ENCODE measurements at places on chromosomes 13 and 19. TPM values are rescaled to one million over a fixed set of nuclear protein-coding genes. Genes with fewer than 3 reads are reported as not detected.

- no peak for DNase-seq
These were observed 184.1 kb downstream of the RGCC start for GRCh38 chr13:41641429-41641828.

DNA sequence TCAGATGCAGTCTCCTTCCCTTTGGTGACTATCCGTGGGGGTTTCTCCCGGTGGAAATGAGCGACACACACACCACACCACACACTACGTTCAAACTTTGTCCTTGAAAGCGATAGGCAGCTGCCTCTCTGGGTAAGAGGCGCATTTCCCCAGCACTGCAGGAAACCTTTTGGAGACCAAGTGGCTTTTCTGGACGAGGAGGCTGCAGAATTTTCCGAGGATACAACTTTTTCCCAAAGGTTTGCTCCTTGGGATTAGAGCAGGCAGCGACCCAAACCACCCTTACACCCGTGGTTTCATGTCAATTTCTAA lies 38.2 kb upstream of the FLT1 start:
- no peak for DNase-seq

GRCh38 chr19:46616631-46617322 lies 8.1 kb downstream of the PTGIR start:
- DNase-seq = peak; percentile 50

DNA sequence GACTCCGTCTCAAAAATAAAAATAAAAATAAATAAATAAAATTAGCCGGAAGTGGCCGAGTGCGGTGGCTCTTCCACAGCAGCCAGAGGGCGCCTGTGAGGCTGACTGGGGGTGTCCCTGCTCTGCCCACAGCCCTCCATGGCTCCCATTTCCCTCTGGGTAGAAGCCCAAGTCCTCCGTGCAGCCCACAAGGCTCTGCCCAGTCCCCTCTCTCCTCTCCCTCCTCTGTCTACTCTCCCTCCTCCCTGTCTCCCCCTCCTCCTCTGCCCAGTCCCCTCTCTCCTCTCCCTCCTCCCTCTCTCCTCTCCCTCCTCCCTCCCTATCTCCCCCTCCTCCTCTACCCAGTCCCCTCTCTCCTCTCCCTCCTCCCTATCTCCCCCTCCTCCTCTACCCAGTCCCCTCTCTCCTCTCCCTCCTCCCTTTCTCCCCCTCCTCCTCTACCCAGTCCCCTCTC lies 20.4 kb downstream of the MISP start:
- DNase-seq = peak; percentile 60

GRCh38 chr13:32837973-32838927 lies 178.0 kb upstream of the KL start:
- no peak for DNase-seq

RAB3D gene
- total RNA-seq = 9.3 TPM

All from SK-MEL-5 (cell line).